Glutamatergic neuron (in vitro differentiated cells): ENCODE measurements at places on chromosomes 2 and 18. TPM values are rescaled to one million over a fixed set of nuclear protein-coding genes. Genes with fewer than 3 reads are reported as not detected.

SPC25 gene
- 7.1 TPM for total RNA-seq

GRCh38 chr2:234245945-234246344 is 195.4 kb downstream of the SPP2 start:
- no peak for DNase-seq
- no peaks in the 10 kb centered on the region for H3K36me3 ChIP-seq
- no peaks in the 10 kb centered on the region for H3K27me3 ChIP-seq

DNA sequence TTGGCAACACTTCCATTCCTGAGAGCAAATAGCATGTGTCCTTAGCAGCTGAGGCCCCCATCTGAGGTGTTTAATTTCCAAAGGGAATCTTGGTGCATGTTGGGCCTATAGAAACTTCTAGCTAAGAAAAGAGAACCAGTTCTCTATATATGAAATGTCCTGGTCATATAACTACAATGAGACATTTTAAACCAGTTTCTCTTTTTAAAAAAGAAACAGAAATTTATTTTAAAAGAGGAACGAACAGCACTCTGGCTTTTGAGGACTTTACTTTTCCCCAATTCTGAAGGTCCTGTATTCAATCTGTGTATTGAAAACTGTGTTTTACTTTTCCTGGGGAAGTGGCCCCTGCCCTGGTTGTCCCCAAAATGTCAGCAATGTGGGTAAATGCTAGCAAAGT is 309.5 kb upstream of the STON1 start:
- H3K27me3 ChIP-seq: no peaks in the 10 kb centered on the region
- H3K4me3 ChIP-seq: no peak overlapping the region
- no peak for DNase-seq
- no peak overlapping the region for H3K27ac ChIP-seq
- no peaks in the 10 kb centered on the region for H3K36me3 ChIP-seq

DNA sequence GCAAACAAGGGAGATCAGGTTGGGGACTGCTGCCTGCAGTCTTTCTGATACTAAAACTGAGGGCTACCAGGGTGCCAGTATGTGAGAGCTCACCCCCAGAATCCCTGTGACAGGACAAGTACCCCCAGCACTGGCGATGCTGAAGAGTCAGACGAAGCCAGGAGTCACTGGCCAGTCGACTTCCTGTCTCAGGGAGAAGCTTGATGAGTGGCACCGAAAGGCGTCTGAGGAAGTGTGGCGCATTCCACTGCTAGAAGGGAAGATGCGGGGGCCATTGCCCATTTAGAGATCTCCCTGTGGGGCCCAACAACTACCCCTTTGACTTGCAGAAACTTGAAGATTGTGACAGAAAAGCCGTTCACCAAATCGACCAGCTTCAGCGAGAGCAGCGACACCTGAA is 22.0 kb downstream of the MXD1 start:
- H3K27me3 ChIP-seq: peaks cover 1% of the 10 kb centered on the region
- H3K4me1 ChIP-seq: peaks cover 5% of the 10 kb centered on the region
- H3K4me3 ChIP-seq: no peak overlapping the region
- no peak for DNase-seq

DNA sequence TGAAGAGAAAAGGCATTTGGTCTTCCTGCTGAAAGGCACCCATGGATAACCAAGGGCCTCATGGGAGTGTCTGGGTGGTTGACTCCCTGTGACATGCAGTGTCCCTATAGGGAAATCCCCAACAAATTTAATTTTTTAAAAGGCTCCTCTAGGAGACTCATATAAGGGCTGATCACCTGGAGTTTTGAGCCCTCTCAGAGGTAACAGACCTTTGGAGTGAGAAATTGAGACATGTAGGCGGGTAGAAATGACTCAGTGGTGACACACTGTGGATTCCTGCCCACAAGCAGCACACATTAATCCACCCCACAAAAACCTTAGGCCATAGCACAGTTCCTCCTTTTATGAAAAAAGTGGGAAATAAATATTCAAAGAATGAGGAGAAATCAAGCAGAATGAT is 557.0 kb upstream of the CNTNAP5 start:
- H3K36me3 ChIP-seq: peaks cover 9% of the 10 kb centered on the region
- no peaks in the 10 kb centered on the region for H3K27me3 ChIP-seq
- H3K4me1 ChIP-seq: no peaks in the 10 kb centered on the region
- no peak overlapping the region for H3K4me3 ChIP-seq
- DNase-seq: no peak
- H3K27ac ChIP-seq: no peak overlapping the region

GRCh38 chr18:32280188-32280783 is 90.4 kb downstream of the MEP1B start:
- no peak overlapping the region for H3K27ac ChIP-seq
- H3K4me1 ChIP-seq: no peaks in the 10 kb centered on the region
- DNase-seq: no peak
- H3K4me3 ChIP-seq: no peak overlapping the region

DNA sequence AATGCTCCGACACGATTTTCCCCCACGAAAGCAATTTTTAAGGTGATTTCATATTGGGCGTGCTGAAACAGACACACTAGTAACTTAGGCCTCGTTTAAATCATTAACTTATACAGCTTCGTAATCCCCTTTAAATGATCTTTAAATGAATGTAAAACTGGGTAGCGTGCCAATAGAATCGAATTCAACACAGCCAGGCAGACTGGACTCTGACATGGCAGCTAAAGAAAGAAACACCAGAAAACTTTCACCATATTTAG is 2.4 kb upstream of the ID2 start:
- H3K4me1 ChIP-seq: peaks cover 17% of the 10 kb centered on the region
- peak overlapping the region; percentile 80 for H3K27ac ChIP-seq

GRCh38 chr2:230678451-230678850 is 34.2 kb upstream of the CAB39 start:
- peaks cover 7% of the 10 kb centered on the region for H3K27me3 ChIP-seq
- no peak overlapping the region for H3K4me3 ChIP-seq
- no peak for DNase-seq
- H3K36me3 ChIP-seq: peaks cover 8% of the 10 kb centered on the region
- H3K27ac ChIP-seq: no peak overlapping the region

DNA sequence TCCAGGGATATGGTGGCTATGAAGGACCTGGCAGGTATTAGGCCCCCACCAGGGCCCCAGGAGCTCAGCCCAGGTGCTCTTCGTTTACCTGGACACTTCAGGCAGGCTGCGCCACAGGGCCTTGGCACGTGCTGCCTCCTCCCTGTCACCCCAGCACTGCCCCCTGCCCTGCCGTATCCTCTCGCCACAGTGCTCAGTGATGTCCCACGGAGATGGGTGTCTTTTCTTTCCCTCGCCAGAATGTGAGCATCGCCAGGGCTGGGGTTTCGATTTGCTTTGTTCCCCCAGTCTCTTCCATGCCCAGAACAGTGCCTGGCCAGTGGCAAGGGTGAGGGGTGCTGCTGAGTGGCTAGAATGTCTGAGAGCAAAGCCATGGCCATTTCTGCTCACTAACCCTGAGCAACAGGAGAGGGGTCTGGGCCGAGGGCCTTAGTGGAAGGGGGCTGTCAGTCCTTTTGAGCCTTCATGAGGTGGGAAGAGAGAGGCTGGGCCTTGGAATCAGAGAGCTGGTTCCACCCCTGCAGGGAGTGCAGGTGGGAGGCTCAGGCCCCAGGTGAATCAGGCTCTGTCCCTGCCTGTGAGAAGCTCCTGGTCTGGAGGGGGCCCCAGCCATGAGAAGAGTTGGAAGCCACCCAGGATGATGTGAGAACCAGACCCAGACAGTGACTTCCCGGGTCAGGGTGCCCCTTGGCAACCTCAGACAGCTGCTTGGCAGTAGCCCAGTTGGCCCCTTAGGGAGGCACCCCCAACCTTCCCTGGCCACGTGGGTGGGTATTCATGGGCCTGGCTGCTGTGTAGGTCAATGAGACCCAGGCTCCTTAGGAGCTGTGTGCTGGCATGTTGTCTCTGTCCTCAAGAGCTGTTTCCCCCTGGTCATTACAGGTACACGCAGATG is 129.9 kb upstream of the HS6ST1 start:
- H3K27me3 ChIP-seq: peaks cover 20% of the 10 kb centered on the region
- no peak for DNase-seq
- H3K27ac ChIP-seq: no peak overlapping the region
